ENCODE measurements at places on chromosomes 7 and 10.
A peak's percentile ranks its signal among the peaks of the same experiment; 100 is the strongest.

- no peak for DNase-seq
These were observed 119.0 kb upstream of the SORCS3 start for GRCh38 chr10:104521901-104522694.

GRCh38 chr7:22554184-22554583, 54.2 kb upstream of the STEAP1B start:
- no peak for DNase-seq

DNA sequence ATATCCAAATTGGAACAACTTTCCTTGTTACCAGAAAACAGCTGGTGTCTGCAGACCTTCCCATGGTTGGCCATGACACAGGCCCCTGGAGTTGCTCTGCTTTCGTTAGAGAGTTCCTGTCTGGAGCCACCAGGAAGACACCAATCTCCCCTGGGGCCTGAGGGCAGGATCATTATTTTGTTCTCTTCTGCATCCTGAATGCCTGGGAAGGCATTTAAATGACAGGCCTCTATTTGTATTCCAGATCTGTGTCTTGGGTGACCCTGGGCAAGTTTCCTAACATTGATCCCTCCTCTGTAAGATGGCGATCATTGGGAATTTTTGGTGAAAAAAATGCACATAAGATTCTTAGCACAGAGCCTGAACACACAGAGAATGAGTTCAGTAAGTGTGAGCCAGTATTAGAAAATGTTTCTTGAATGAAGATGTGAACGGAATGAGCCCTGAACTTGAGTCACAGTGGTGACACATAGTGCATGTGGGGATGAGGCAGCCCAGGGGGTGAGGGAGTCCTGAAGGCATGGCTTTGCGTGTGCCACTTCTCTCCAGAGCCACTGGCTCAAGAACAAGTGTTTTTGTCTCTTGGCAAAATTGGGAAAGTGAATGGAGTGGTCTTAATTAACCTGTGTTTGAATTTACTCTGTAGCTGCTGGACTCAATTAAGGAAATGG, 28.4 kb downstream of the BMPER start:
- DNase-seq = peak; percentile 32

- no peak for DNase-seq
These were observed 52.0 kb upstream of the FIGNL1 start for GRCh38 chr7:50502001-50502684.

- DNase-seq = no peak
These were observed 32.9 kb upstream of the UTF1 start for GRCh38 chr10:133196936-133197758.

GRCh38 chr7:93231799-93232672, at the start of gene VPS50:
Gene VPS50 (plus strand): TSS chr7:93232366. CDS start chr7:93232468, 102 bp downstream.
- DNase-seq = peak; percentile 46

DNA sequence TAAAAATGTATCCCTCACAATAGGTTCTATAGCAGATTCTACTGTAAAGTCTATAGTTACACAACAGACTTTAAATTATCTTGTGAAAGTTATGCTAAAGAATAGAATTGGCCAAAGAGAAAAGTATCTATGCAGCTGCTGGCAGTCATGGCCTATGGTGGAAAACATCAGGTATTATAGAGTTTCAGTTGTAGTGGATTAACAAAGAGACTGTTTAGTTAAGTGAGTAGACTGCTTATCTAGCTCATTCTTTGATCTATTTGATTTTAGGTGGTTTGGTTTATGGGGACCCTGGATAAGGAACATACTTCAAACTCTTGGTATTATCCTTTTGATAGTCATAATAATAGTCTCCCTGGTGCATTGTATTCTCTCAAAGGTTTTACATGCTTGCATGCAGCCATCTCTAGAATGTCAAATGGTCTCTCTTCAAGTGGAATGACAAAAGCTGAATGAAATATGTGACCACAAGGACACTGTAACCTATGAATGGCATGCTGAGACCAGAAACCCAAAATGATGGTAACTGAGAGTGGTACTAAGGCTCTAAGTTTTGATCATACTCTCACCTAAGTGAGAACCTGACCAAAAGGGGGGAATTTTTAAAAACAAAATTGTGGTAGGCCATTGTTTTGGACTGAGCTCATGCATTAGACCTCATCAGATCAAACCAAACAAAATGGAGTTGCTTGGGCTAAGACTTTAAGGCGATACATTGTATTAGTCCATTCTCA, 54.9 kb upstream of the NAMPT start:
- DNase-seq = no peak

DNA sequence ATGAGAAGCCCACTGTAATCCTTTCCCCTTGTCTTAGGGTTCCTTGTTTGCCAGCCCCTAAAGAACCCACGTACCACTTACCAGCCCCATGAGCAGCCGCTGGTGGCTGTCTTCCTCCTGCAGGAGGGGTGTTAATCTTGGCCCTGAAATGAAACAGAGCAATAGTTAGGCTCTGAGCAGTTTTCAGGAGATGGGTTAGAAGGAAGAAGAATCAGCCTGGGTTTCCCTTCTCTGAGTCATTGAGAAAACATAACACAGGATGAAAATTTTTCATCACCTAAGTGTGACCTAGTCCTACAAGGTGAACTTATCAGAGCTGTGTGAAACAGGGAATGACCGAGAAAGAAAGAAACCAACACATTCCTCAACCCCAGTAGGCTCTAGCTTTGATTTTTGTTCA, 90.0 kb downstream of the GSAP start:
- DNase-seq = no peak

DNA sequence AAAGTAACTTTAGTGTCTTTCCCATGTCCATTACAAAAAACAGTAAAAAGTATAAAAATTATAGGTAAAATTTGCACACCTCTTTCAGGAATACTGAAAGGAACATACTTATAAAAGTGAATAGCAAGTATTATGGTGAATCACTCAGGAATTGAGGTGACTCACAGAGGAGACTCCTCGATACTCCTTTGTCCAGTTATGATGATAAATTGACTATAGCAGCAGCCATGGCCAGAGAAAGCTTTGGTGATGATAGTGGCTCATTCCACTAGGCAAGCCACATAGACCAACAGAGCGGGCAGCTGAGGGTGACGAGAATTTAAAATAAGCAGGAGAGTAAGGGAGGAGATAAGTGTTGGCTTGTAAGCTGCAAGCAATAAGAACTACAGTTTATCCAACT, 1231.1 kb upstream of the CELF2 start:
- DNase-seq = no peak

DNA sequence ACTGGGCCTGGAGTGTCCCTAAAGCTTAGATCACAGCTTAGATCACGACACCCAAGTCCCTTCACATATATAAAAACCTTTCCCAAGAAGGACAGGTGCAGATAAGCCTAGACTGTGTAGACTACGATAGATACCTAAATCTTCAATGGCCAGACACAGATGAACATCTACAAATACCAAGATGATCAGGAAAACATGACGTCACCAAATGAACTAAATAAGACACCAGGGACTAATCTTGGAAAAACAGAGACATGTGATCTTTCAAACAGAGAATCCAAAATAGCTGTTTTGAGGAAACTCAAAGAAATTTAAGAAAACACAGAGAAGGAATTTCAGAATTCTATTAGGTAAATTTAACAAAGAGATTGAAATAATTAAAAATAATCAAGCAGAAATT, 1082.6 kb upstream of the PHF14 start:
- no peak for DNase-seq

DNA sequence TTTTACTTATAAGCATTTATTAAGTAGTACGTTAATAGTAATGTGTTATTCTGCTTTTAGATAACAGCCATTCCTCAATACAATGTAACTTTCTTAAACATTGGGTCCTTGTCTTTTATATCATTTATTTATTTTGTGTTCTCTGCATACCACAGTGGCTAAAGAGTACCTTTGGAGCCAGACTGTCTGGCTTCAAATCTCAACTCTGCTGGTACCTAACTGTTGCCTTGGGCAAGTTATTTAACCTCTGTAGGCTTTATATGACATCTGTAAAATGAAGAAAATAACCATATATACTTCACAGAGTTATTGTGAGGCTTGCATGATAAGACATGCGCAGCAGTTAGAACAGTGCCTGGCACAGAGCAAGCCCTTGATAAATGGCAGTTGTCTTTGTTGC, 397.6 kb downstream of the MDFIC start:
- no peak for DNase-seq

DNA sequence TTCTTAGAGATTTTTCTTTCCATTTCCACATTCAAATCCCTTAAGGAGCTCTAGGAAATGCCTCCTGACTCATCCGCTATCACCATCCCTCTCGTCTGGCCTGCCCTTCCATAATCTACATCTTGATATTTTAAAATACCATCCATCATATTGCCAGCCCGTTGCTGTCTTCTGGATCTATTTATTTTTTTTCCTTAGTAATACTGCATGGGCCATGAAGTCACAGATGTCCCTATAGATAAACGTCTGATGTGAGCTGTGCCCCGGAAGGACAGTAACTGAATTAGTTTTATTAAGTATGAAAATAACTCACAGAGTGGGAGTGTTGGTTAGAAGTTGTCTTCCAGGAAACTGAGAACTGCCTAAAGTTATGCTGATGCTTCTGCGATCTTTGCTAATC, 76.2 kb downstream of the KLF6 start:
- no peak for DNase-seq

GRCh38 chr7:151919595-151919994, 36.7 kb upstream of the GALNTL5 start:
- DNase-seq = no peak

- DNase-seq = no peak
These were observed 1.3 kb downstream of the SHH start for GRCh38 chr7:155810770-155811559.

DNA sequence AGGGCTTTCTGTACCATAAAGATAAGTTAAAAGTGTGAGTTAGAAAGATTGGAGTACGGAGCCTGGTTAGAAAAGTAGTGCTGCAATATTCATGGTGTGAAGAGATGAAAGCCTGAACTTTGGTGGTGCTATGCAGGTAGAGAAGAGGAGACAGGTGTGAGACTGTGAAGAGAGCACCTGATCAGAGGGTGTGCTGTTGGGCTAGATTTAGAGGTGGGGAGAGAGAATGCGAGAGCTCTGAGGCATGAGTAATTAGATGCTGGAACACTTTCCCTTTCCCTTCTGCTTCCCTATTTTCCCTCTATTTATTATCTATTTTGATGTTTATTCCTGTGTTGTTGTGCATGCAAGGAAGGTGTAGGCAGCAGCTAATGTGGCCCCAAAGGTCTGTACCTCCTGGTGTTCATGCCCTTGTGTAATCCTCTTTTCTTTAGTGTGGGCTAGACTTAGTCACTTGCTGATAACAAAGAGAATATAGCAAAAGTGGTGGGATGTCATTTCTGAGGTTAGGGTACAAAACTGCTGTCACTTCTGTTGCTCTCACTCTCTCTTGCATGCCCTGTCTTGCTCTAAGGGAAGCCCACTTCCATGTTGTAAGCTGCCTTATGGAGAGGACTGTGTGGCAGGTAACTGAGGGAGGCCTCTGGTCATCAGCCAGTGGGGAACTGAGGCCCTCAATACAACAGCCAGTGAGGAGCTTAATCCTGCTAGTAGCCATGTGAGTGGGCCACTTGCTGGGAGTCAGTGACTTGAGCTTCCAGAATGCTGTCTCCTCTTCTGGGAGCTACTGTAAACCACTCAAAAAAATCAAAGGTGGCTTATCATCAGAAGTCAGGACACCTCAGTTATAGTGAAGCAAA, 2.6 kb upstream of the ATXN7L1 start:
- no peak for DNase-seq

DNA sequence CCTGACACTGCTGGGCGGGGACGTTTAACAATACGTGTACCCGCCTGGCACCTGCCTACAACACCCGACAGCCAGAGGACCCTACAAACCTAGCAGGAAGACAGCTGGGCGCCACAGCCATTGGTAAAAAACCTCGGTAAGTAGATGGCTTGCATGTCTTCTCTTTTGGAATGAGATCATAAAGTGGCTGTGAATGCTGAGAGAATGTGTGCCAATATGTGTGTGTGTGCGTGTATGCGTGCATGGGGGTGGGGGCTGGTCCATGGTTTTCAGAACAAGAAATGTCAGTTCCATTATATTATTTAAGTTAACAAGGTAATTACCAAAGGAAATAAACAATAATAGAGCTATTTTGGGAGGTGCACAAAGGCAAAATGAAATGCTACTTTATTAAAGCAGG, 39.2 kb downstream of the PAPOLB start:
- DNase-seq = no peak

DNA sequence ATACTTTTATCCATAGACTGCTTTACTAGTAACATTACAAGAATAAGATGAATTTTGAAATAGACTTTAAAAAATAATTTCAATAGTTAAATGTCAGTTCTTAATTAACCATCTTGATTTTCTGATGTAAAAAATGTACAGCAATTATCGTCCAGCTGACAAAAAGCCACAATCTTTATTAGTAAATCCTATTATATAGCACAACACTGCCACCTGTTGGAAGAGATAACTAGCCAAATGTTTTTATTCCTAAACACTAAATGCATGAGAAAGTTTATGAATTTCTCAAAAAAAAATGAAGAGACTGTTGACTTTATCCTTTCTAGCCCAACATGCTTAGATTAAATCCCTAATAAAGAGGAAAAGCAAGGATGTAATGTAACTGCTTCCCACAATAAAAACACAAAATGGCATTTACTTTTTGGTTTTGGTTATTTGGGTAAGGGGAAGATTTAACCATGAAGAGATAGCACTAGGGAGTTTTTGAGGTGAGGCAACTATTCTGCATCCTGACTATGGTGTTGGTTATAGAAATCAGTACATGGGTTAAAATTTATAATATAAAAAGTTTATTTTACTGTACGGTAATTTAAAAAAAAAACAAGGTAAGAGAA, 8.0 kb downstream of the COA1 start:
- no peak for DNase-seq

DNA sequence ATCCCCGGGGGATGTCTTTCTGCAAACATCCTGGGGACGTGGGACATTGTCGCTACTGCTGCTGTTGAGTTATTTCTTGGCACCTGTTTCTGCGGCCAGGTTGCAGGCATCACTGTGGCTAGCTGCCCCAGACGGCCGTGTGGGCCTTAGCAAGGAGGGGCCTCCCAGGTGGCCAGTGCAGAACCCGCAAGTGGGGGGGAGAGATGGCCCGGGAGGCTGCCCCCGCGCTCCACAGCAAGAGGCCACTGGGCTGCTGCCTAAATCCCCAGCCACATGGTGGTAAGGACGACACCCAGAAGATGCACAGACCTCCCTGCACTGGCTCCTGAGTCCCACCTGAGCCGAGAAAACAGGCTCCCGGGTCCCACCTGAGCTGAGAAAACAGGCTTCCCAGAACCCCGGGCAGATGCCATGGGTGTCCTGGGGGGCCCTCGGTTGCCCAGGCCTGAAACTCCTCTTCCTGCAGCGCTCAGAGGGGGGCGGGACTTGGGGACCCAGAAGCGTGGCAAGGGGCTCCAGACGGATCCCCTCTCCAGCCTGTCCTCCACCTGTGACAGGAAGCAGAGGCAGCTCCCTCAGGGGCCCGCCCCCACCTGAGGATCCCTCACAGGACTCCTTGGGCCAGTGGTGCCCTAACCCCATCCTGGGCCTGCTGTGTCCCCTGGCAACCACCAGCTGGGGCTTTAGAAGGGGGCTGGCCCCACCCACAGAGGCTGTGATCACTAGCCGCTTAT, 952 bp upstream of the MAFK start:
- DNase-seq = no peak

All from 8988T (cell line).